ENCODE measurements at places on chromosomes 2 and 18.
A peak's percentile ranks its signal among the peaks of the same experiment; 100 is the strongest.

DNA sequence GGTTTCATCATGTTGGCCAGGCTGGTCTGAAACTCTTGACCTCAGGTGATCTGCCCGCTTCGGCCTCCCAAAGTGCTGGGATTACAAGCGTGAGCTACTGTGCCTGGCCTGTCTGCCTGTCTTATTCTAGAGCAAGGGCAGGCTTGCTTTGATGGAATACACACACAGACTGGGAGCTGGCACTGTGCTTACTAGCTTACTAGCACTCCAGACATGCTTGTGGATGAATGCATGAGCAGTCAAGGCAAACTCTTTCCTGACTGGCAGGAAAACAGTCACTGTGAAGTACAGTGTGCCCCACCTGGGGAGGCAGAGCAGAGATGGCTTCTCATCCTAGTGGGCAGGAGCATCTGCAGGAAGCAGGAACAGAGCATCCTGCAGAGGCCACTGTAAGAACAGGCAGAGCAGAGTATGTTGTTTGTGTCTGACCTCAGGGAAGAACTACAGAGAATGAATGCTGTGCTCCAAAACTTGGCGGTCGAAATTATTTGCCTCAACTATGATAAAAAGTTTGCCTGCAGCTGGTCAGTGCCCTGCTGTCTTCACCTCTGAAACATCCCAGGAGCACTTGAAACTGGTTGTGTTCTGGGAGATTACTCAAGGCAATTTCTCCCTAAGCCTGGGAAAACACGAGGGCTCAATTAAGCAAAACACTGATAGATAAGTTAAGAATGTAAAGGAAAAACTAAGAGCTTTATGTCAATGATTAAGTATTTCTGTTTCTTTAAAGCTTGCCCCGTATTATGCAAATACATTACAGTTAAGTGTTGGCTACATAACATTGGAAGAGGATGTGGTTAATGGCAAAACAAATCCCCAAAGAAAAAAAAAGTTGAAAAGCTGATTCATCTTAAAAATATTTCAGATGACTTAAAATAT is 102.4 kb downstream of the VAPA start:
- DNase-seq: peak; percentile 87

DNA sequence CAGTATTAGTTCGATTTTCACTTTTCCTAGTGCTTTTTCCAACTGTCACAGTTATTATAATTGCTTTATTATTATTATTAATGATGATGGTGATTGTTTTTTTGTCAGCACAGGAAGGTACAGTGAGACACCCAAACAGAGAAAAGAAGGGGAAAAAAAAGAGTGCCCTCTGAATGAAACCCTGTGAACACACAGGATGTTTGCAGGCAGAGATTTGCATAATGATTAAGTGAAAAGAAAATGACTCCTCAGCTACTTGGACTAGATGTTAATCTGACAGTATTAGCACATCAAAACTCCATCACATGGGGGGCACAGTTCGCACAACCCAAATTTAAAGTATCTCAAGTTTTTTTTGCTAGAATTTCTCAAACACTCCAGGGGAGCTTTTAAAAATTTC is 32.9 kb downstream of the ADD2 start:
- no peak for DNase-seq

DNA sequence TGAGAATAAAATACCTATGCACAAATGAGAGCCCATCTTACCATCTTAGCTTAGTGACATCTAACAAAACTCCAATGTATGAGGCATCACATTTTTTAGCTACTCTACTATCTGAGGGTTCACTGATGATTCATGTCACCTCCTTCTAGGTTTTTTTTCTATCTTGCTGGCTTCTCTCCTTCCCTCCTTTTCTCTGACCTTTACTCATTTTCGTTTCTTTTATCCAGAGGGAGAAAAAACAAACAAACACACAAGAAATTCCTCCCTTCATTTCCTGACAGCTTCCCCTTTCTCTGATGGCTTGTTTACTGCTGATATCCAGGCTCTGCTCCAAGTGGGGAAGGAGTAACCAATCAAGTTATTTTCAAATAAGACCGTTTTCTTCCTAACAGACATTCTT is 115.1 kb downstream of the UBE2E3 start:
- no peak for DNase-seq

DNA sequence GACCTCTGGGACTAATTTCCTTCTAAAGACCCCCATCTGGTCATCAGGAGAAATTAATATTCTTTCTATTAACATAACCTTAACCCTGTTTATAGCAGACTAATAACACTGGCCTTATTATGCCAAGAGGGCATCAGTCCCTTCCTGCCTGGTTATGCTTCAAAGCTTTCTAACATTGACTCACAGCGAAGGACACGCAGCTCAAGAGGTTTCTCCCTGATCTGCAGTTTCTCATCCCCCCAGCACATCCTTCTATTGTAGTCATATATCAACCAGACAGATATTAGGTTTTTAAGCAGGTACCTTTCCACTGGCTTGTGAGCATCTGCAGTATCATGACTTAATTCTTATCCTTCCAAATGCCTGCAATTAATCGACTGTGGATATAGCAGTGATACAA is 100.0 kb upstream of the CXCR4 start:
- no peak for DNase-seq

DNA sequence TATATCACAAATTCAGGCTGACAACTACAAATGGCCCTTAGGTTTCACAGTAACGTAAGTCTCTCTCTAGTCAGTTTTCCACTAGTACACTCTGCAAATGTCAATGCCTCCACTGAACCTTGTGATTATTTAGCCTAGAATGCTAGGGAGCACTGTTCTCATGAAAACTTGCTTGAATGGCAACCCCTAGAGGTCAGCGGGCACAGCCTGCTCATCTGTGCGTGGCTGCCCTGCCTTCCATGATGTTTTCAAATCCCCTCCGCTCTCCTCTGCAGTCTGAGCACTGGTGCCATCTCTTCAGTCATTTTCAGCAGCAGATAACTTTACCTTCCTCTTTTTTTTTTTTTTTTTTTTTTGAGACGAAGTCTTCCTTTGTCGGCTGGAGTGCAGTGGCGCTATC is 84.1 kb upstream of the GULP1 start:
- no peak for DNase-seq

DNA sequence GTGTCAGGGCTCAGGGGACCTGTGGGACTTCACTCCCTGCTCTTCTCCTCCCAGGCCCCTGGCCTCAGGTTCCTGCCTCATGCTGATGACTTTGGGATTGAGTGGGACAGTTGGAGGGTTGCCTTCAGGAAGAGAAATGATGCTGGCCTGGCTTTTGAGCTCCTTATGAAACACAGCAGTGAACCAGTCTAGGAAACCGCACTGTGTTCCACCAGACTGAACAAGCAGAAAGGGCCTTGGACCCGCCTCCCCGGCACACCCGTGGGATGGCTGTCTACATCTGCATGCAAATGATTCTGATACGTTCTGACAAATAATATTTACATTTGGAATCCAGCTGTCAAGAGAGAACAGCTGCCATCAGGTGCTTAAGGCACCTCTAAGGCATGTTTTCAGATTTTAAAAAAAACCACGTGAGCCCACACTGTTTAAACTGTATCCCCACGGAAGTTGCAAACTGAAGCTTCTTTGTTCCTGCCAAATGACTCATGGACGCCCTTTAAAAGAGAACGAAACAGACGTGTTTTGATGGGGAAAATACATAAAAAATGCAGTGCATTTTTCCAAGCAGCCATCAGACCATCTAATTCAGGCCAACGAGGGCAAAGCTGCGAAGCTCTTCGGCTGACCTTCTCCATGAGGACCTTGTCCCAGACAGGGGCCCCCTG is 27.6 kb upstream of the ASAP2 start:
- peak; percentile 59 for DNase-seq

- no peak for DNase-seq
Measured at GRCh38 chr2:104812286-104812685, 41.6 kb upstream of the POU3F3 start.

- DNase-seq: no peak
Measured at GRCh38 chr18:47720741-47721140, 209.7 kb downstream of the SMAD2 start.

- DNase-seq: no peak
Measured at GRCh38 chr2:206876216-206876860, 63.0 kb upstream of the CPO start.

DNA sequence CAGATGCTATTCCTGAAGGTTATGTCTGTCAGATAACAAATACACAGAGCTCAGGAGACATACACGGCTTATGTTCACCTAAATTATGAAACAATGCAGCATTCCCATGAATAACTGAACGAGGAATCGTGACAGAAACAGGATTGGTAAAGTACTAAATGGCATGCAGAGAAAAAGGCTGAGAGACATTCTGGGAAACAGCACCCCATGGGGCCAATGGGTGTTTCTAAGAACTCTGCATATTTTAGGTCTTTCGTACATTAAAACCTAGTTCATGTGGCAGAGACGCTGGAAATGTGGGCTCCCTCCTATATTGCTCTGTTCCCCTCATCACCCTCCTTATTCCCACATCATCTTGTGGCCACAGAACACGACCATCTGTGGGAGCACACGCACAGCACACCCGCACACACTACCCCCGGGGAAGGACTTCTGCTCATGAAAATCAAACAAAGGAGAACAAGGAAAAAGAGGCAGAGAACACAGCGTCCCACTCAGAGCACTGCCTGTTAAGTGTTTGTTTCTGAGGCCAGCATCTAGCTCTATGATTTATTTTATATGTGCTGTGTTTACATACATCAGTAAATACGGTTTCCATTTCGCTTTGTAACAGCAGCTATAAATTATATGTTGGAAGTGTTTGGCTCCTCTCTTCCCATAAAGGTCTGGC is 143.6 kb downstream of the AFF3 start:
- no peak for DNase-seq

GRCh38 chr2:100107906-100108647 is 34.3 kb downstream of the AFF3 start:
- DNase-seq: no peak

DNA sequence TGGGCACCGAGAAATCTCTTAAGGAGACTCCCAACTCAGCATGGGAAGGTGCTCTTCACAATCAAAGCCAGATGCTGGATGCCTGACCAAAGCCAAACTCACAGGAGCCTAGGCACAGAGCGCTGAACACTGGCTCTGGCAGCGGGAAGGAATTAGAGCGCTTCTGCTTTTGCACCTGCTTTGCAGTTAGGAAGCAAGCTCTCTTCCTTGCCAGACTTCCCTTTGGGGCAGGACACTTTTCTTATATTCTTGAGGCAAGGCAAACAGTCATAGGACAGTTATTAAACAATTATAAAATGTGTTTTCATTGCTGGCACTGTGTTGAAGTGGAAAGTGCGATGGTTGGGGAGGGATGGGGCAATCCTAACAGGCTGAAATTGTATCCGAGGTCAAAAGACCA is 79.6 kb upstream of the DNMT3A start:
- DNase-seq: no peak

GRCh38 chr2:9430316-9431293 is 7.2 kb downstream of the CPSF3 start:
- no peak for DNase-seq

DNA sequence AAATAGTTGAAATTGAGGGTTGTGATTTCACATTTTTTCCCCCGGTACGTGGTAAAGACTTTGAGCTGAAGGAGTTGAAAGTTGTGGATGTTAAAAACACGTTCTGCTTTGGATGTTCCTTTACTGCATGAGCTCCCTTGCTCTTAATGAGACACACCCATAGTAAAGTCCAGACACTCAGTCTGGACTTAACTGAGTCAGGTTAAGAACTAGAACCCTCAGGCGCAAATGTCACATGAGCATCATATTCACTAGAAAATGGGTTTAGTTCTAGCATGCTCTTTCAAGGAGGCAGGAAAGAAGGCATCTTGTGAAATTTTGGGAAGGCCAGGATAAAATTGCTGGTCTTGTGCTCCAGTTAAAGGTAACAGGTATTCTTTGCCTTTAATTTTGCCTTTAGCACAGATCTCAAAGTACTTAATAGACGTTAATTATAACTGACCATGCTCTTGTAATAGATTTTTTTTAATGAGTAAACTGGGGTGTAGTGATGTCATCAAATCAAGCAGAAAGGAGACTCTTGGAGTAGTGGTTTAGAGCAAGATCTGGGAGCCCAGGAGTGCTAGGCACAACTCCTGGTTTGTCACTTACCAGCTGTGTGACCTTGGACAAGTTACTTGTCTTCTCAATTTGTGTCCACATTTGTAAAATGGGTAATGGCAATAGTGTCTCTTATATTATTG is 20.6 kb downstream of the ITGA6 start:
- no peak for DNase-seq

DNA sequence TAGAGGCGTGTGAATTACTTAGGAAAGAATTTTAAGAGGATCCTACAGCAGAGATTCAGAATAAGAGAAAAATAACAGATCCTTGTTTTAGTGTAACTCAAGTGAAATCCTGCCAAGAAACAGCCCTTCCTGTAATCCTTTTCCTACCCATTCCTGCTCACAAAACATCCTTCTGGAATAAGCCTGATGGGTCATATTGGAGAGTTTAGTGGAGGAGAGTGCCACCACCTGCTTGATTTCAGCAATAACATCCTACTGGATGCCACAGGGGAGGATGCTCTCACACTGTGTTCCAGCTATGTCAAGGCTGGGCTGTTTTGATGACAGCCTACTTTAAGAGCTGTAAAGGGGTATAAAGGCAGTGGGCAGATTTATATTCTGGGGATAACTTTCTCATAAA is 54.8 kb upstream of the CCDC178 start:
- peak; percentile 14 for DNase-seq

DNA sequence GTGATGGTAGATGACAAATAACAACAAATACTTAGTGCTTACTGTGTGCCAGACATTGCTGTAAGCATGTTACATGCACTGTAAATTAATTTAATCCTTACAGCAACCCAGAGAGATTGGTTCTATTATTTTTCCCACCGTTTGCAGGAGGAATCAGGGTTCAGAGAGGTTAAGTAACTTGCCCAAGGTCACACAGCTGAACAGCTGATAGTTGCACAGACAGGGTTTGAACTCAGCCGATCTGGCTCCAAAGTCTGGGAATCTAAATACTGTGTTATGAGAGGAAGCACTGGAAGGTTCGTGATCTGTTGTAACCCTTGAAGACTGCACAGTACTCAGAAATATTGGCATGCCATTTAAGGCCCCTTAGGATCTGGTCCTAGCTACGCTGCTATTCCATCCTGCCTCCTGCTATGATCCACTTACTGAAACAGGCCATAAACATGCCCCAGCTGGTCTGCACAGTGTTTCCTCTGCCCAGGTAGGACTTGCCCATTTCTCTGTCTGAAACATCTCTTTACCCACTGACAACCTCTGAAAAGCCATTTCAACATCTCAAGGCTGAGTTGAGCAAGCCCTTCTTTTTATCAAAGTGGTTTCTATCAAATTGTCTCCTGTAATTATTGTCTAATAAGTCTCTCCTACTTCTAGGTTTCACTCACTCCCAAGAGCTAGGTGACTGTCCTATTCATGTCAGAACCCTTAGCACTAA is 40.4 kb upstream of the MRPL33 start:
- DNase-seq: no peak

GRCh38 chr2:186201371-186201770 is 284.7 kb upstream of the ZC3H15 start:
- peak; percentile 4 for DNase-seq

- DNase-seq: peak; percentile 44
Measured at GRCh38 chr2:174059178-174059883, 94.2 kb upstream of the SP3 start.

GRCh38 chr2:44744961-44745892 is 196.3 kb upstream of the SIX3 start:
- no peak for DNase-seq

- no peak for DNase-seq
Measured at GRCh38 chr18:79507546-79508480, 112.1 kb downstream of the NFATC1 start.

GRCh38 chr2:11244091-11244826 is 89.0 kb downstream of the SLC66A3 start:
- no peak for DNase-seq
